ENCODE measurements at places on chromosomes 2 and 18.

DNA sequence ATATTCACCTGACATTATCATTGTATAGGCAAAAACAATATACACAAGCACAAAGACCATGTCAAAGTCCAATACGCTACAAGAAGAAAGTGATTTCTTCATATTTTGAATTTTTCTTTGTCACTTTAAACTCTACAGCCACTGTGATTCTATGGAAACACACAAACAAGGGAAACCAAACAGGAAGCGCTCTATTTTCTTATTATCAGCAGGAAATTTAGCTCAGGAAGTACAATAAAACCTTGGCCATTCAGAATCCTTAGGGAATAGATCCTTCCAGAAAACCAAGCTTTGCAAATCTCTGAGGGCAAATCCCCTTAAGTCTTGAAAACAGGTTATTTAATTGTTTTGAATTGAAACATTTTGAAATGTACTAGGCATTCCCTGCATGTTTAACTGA, 336.2 kb downstream of the EPHA4 start:
- DNase-seq = no peak

- DNase-seq = no peak
Observed at GRCh38 chr2:168708080-168708479, 94.4 kb upstream of the NOSTRIN start.

DNA sequence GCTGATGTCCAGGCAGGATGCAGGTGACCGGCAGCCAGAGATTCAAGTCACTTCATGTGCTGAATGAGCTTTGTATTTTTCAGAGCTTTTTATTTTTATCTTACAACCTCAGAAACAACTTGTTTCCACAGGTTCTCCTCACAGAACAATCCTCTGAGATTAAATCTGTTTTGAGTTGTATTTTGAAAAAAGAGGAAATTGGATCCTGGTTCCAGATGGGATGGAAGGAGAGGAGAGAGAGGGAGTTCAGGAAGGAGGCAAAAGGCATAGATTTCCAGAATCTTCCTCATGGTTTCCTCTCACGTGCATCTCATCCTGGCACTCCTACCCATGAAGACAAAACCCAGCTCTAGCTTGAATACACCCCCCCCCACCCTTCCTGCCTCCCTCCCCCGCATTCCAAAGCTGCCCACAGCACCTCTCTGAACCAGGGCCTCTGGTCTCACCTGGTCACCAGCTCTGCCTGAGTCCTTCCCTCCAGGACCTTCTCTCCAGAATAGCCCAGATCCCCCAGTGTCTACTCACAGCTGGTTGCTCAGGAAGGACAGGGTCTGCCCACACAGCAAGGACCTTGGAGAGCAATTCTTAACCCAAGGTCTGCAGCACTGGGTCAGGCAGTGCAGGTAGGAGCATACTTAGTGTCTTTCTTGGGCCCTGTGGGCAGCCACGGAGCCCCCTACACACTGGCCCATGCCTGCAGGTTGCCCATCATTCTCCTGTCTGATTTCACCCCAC, 104.7 kb downstream of the ZFP36L2 start:
- DNase-seq = no peak

DNA sequence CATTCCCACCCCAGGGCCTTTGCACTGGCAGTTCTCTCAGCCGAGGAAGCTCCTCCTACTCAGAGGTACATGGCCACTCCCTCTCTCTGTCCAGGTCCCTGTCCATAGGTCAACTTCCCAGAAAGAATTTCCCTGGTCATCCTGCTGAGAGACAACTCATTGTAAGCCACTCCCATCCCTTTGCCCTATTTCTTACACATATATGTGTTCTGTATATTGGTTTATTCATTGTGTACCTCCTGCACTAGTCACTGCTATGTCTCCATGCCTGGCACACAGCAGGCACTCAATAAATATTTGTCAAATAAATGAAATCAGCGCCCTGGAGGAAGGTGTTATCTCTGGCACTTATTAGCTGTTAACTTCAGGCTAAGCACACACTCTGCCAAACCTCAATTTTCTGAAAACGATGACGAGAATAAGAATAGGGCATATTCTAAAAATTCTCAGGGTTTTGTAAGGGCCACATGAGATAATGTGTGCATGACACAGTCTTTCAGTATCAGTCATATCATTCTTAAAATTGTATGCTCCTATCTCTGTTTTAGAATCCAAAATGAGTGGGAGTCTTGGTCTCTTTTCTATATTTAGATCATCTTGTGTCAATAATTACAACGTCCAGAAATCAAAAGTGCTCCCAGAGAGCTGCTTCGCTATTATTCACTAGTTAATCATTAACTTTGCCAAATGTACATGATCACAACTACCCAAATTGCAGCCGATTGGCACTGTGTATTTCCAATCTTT, 198.0 kb downstream of the ALK start:
- no peak for DNase-seq

DNA sequence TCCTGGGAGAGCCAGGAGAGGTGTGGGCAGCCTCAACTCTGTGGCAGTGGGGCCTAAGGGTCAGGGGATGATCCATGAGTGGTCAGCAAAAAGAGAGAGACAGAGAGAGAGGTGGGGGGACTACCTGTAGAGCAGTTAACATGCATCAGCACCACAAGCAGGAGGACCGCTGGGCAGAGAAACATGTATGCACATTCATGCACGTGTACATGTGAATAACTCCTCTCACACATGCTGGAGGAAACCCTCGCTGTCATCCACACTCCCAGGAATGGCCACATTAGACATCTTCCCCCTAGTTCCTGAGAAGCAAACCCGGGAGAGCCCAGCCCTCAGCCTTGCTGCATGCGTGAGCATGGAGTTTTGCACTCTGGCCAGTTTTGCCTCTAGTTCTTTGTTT, 166.1 kb downstream of the SMAD7 start:
- no peak for DNase-seq

DNA sequence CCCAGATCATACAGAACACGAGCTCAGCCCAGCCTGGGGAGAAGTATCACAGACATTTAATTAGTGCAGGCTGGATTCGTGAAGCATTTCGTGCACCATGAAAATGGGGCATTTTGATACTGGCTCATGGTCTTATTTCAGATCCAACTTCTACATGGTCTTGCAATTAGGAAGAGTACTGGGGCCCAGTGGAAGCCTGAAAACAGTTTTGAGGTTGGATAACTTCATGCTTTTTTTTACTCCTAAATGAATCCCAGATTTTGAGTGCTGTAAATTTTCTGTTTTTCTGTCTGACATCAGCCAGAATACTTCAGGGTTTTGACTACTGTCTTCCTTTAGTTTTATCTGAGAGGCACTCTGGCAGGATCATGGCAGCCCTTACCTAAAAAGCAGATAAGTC, 160.1 kb downstream of the GFPT1 start:
- no peak for DNase-seq
